ENCODE measurements at places on chromosomes 5 and 9.

GRCh38 chr5:163832155-163832554 is 326.7 kb downstream of the MAT2B start:
- no peak for DNase-seq

DNA sequence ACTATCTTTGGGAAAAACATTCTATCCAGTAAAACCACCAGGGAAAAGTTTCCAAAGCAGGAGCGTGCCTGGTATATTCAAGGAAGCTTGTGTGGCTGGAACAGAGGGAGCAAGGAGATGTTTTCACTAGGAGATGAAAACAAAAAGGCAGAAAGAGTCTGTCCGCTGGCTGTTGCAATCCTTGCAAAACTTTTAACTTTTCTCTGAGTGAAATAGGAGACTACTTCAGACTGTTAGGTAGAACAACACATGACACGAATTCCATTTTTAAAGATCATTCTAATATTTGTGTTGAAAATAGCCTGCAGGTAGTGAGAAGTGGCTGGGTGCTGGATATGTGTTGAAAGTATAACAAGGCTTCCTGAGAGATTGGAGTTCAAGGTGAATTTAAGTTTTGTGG is 69.5 kb downstream of the PRR16 start:
- DNase-seq = no peak

DNA sequence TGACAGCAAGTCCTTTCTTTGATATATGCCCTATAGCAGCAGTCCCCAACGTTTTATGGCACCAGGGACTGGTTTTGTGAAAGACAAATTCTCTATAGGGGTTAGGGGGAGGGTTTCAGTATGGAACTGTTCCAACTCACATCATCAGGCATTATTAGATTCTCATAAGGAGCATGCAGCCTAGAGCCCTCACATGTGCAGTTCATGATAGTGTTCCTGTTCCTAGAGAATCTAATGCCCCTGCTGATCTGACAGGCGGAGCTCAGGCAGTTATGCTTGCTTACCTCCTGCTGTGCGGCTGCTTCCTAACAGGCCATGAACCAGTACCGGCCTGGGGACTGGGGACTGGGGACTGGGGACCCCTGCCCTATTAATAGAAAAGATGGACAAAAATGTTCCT is 2.7 kb upstream of the RAPGEF6 start:
- no peak for DNase-seq

GRCh38 chr5:65117525-65117924 is 348.8 kb downstream of the CWC27 start:
- DNase-seq = no peak

DNA sequence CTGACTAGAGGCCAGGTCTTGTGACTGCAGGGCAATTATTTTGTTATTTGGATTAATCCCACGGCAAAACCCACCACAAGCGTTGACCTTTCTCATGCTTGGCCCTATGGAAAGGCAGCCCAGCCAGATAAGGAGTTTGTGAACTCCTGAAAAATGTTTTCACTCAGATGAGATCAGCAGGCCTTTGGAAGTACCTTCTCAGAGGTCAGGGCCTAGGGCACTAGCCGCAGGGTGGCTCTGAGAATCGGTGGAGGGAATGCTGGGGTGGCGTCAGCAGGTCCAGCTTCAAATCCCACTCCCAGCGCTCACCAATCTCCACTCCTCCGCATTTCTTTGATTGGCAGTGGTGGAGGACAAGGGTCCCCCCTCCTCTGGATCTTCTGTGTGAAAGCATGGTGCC is 194.4 kb downstream of the GADD45G start:
- DNase-seq = no peak

DNA sequence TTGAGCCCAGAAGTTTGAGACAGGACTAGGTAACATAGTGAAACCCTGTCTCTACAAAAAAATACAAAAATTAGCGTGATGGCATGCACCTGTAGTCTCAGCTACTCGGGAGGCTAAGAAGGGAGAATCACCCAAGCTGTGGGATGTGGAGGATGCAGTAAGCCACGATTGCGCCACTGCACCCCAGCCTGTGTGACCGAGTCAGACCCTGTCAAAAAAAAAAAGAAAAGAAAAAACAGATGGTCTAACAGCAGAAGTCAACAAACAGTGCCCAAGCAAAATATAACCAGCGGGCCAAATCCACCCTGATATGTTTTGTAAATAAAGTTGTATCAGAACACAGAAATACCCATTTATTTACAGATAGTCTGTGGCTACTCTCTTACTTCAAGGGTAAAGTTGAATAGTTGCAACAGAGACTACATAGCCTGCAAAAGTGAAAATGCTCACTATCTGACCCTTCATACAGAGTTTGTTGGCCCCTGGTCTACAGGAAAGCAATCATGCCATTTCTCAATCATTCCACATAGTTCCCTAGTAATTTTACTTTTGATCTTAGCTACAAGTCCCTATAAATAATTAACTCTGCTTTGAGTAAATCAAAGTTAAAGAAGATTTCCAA is 383.7 kb downstream of the TLE1 start:
- no peak for DNase-seq

DNA sequence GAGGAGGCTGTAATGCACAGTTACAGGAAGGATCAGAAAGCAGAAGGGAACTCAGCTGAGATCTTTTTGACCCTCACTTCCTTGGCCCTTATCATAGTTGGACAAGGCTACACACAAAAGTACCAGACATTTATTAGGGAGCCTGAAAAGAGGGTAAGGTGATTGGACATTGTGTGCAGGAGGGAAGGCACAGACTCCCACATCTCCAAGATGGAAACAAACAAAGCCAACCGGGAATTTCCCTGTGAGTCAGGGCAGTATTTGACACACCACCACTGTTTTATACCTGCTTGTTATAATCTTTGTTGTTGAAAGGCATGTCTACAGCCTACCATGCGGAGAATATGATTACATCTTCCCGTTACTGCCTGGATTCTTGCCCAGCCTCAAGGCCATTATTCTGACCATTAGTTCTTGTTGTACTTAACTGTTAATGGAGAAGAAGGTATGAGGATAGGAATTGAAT is 3.0 kb upstream of the CCNG1 start:
- DNase-seq = no peak

DNA sequence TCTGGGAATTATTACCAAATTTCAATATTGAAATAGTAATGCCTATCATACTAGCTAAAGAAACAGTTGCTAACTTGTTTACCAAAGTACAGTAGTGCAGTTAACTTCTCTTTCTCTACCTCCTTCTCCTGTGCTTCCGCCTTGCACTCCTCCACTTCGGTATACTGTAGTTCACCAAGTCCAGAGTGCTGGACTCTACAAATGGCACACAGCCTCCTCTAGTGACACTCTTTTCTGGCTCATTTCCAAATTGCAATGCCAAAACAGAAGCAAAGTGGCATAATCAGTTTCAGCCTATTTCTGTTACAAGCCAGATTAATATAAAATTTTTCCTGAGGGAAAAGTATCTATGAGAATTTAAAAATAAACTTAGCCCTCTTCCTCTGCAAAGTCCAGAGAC is 86.0 kb upstream of the RASGRF2 start:
- DNase-seq = no peak

DNA sequence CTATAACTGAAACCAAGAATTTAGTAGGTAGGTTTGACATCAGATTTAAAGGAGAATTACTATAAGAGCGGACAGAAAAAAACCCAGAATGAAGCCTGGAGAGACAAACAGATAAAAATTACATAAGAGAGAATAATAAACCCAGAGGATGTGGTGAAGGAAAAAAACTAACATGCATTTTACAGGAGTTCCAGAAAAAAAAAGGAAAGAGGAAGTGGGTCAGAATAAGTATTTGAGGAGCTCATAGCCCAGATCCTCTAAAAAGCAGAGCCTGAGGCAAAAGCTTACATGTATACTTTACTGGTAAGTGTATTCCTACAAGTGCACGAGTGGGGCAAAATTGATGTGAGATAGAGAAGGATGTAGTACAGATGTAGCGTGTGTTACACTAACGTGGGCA is 43.1 kb upstream of the NAA35 start:
- no peak for DNase-seq

GRCh38 chr5:176862330-176862995 is 36.7 kb downstream of the HK3 start:
- no peak for DNase-seq

DNA sequence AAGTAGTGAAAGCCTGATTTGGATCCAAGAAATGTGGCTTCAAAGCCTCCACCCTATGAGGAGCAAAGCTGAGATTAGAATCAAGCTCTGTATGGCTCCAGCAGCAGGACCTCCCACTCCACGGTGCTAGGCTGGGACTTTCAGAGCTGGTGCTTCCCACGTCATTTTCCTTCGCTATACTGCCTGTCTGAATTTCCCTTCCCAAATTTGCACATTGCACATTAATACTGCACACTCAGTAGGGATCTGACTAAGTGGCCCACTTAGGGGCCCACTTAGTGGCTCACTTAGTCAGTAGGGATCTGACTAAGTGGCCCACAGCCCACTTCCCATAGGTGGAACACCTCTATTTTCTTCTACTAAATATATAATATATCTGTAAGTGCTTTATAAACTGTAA is 14.1 kb upstream of the SPDL1 start:
- DNase-seq = no peak

DNA sequence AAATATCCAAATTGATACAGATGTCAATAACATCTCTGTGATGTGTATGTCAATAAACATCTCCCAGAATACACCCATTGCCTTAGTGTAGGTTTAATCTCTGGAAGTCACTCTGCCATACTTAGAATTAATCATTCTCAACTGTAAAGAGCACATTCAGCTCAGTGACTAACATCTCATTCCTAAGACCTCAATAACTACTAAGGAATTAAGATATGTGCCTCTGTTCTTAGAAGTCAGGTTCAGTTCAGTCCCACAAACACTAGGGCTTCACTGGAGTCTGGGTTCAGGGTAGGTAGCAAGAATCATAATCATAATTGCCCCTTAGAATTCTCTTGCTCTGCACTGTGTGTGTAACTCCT is 31.7 kb downstream of the UGCG start:
- no peak for DNase-seq

GRCh38 chr5:103034662-103035392 is 85.1 kb downstream of the GIN1 start:
- DNase-seq = no peak

DNA sequence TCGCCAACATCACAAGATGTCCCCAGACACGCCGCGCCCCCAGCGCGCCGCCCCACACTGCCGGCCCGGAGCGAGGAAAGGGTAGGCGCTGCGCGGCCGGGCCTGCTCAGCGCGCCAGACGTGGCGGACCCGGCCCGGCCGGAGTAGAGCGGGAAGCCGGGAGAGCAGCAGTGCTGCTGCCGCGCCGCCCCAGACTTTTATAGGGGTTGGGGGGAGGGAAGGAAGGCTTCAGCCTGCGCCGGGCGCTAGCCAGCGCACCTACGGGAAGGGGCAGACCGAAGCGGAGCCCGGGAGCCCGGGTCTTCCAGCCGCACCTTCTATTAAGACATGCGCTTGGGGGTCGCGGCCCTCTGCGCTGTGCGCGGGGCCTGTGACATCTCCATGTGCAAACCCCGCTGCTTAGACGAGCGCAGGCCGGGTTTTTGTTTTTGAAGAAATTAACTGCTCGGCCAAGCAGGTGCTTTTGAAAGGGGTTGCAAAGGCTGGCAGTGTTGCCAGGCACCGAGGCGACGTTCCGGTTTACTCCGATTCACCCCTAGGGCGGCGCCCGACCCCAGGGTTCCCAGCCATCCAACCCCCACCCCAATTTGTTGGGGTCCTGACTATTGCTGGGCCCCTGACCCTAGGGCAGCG is 353 bp upstream of the PAX5 start:
- no peak for DNase-seq

GRCh38 chr5:67133776-67134175 is 62.8 kb downstream of the CD180 start:
- no peak for DNase-seq

DNA sequence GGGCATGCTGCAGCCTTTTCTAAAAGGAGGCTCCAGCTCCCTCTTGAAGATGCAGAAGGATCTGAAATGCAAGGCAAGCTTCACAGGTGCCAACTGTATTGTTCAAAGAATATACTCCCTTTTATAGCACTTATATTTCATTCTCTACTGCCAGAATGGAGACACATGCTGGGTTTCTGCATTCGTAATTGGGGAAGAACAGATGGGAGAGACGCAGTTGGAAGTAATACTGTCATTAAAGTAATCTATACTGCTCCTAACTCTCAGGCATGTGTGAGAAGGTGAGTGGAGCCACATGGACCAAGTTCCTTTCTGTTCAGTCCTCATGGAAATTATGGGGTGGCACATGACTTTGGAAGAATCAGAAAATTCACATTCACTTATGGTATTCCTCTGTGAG is 226.4 kb downstream of the TRIM32 start:
- no peak for DNase-seq

DNA sequence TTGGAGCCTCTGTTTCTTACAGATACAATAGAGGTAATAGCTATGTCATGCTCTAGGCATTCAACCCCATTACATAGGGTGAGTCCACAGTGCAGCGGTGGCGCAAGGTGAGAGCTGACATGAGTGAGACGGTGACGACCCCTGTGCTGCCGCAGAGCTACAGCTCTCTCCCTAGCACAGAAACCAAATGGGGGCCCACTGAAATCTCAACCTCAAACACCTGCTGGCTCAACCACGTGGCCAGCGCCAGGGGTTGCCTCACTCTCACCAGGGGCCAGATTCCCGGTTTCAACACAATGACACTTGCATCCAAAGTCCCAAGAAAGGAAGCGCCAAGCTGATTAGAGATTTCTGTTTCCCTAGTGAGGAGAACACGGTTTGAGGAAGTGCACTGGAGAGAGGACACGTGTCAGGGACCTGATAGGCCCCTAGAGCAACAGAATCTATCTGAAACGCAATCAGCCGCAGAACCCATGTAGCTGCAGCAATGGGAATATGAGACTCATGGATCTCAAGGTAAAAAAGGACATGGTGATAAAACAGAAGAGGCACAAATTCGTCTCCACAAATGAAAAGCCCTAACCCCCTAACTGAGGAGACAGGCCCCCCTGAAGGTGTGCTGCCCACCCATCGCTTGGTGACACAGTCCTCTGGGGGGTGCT is 114.3 kb downstream of the CRB2 start:
- no peak for DNase-seq

GRCh38 chr5:141915881-141916336 is 7.8 kb upstream of the DELE1 start:
- no peak for DNase-seq

DNA sequence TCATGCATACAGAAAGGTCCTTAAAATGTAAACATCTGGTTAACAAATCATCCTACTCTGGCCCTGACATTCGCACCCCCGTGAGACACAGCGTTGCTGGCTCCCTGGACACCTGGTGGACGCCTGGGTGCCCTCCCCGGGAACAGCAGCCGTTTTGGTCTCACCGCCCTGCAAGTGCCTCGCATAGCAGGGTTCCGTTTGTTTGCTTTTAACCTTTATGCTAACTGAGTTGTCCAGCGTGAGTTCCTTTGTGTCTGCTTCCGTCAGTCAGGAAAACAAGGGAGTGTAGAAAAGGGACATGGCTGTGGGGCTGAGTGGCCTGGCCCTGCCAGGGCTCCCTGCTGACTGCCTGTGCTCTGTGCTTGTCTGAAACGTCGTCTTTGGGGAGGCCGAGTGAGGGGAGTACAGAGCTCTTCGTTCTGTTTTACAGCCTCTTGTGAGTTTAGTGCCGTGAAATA is 91.8 kb upstream of the CACNA1B start:
- DNase-seq = no peak

- DNase-seq = no peak
Observed at GRCh38 chr5:8813180-8813579, 732.7 kb downstream of the SEMA5A start.

- no peak for DNase-seq
Observed at GRCh38 chr9:125908136-125908535, 161.0 kb downstream of the PBX3 start.

GRCh38 chr9:131333771-131334628 is 44.5 kb downstream of the PLPP7 start:
- no peak for DNase-seq

- no peak for DNase-seq
Observed at GRCh38 chr9:132837501-132838286, 40.4 kb downstream of the AK8 start.
